ENCODE measurements at places on chromosomes 13 and 19.

GRCh38 chr19:8666814-8667405 lies 31.7 kb downstream of the ACTL9 start:
- DNase-seq = no peak

GRCh38 chr19:48181505-48181904 lies 11.0 kb downstream of the ZSWIM9 start:
- DNase-seq = no peak

DNA sequence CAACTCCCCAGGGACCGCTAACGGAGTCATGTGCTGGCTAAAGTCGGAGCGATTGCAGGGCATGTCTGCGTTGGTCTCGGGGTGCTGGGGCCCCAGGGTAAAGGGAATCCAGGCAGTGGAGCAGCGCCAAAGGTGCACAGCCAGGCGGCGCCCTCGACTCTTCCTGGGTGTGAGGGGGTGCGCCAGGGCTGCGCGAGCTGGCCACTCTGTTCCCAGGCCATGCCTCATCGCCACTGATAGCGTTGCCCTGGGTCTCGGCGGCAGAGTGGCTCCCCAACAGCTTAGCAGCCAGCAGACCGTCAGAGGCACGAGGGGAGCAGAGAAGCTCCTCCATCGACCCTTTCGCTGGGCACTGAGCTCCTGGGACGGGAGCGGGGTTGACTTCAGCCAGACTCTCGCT lies 152.7 kb downstream of the B3GLCT start:
- DNase-seq = no peak

DNA sequence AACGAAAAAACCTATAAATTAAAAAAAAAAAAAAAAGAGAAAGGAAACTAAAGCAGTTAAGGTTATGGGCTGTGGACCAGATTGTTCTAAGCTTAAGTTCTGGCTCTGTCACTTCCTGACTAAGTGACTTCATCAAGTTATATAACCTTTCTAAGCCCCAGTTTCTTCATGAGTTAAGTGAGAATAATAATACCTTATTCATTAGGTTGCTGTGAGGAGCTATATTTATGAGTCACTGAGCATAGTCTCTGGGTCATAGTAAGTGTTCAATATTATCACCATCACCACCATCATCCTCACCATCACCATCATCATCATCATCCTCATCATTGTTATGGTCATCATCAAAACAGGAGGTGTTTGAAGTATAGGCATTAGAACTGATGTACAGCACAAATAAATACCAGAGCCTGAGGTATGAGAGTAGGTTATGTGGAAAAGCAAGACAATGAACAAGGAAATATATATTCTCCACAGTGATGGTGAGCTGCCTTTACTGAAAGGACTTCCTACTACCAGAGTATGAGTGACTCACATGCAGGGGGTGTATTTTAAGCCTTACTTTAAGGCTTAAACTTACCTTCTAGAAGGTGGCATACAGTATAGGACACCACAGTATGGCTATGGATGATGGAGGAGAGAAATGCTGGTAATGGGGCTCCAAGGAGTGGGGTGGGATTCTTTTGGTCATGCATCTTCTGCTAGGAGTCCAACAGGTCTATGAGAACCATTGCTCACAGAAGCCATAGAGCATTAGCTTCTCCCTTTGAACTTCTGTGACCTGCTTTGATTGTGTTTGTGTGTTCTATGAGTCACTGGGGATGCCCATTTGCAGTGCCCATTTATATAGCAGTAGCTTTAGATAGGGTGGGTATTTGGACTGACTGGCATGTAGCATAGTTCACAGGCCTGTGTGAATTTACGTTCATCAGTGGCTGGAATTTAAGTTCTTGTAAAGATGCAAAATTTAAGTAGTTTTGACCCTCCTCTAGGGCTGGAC lies 104.4 kb downstream of the KLF5 start:
- no peak for DNase-seq

GRCh38 chr13:98890925-98891324 lies 86.9 kb downstream of the DOCK9 start:
- DNase-seq = no peak
